Activated naive CD4-positive, alpha-beta T cell treated with Interleukin-2 at 50 U/mL for 16 hours (primary cell): ENCODE measurements at places on chromosomes 4 and X.
A peak's percentile ranks its signal among the peaks of the same experiment; 100 is the strongest.

GRCh38 chr4:38670939-38671591 is 7.1 kb downstream of the KLF3 start:
- no peak for DNase-seq

- no peak for DNase-seq
Observed at GRCh38 chr4:150140774-150141400, 62.6 kb downstream of the DCLK2 start.

DNA sequence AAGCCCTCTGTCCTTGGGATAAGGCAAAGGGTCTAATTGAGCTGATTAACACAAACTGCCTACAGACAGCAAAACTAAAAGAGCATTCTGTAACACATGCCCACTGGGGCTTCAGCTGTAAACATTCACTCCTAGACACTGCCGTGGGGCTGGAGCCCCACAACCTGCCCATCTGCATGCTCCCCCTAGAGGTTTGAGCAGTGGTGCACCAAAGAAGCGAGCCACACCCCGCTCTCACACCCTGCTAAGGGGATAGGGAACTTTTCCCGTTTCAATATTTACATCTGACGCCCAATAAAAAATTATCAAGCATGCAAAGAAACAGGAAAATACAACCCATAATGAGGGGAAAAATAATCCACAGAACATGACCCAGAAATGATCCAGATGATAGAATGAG is 46.9 kb upstream of the HSD17B10 start:
- no peak for DNase-seq

DNA sequence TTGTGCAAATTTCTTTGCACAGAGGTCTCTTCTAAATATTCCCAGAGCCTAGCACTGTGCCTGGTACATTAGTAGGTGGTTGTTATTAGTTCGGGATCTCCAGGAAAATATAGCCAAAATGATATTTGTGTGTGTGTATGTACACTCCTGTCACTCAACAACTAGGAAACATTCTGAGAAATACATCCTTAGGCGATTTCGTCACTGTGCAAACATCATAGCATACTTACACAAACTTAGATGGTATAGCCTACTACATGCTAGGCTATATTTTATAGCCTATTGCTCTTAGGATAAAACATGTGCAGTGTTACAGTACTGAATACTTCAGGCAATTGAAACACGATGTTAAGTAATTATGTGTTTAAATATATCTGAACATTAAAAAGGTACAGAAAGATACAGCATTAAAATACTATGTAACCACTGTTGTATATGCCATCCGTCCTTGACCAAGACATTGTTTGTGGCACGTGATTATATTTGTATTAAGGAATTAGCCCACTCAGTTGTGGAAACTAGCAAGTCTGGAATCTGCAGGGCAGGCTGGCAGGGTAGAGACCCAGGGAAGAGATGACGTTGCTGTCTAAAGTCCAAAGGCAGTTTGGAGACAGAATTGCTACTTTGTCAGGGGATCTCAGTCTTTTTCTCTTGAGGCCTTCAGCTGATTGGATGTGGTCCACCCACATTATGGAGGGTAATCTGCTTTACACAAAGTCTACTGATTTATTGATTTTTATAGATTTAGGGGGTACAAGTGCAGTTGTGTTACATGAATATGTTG is 106.9 kb downstream of the COL4A6 start:
- DNase-seq: no peak

DNA sequence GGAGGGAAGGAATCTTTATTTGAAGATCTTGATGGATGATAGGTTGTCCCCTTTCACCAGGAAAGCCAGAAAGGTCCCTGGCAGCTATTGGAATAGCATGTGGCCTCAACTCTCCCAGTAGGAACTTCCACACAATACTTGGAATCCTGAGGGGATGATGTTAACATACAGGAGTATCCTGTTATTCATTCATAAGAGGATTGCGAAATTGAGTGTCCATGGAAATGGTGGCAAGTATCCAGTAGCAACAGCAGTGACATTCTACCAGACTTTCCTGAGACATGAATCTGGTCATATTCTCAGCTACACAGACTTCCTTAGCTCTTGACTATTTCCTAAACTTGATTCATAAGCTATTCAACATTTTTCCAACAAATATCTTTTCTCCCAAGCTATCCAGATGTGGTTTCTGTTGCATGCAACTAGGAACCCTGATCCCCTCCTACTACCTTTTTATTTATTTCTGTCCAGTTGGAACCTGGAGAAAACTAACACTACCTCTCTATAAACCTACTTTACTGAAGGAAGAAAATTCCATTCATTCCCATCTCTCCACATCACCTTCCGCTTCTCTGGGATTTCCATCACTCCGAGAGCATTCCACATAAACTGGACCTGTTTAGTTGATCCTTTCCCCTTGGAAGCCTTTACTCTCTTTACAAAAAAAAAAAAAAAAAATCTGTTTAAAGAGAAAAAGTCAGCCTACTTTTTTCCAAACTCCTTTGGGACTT is 101.8 kb downstream of the ANXA5 start:
- no peak for DNase-seq

- no peak for DNase-seq
Observed at GRCh38 chrX:21503593-21503992, 129.4 kb downstream of the CNKSR2 start.

- DNase-seq: no peak
Observed at GRCh38 chr4:6910340-6910959, 824 bp downstream of the TBC1D14 start.

DNA sequence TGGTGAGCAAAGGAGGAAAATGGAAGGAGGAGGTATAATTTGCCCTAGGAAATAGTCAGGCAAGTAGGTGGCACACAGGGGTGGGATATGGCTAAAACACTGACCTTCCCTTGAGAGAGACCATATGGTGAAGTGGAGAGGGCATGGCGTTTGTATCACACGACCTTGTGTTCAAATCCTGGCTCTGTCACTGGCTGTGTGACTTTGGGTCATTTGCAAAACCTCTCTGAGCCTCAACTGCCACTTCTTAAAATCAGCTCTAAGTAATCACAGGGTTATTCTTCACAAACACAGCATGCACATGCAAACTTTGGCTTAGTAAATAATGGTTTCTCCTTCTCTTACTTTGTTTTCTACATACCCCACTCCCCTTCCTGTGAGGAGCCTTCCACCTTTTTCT is 8.7 kb downstream of the PDGFRA start:
- DNase-seq: no peak

DNA sequence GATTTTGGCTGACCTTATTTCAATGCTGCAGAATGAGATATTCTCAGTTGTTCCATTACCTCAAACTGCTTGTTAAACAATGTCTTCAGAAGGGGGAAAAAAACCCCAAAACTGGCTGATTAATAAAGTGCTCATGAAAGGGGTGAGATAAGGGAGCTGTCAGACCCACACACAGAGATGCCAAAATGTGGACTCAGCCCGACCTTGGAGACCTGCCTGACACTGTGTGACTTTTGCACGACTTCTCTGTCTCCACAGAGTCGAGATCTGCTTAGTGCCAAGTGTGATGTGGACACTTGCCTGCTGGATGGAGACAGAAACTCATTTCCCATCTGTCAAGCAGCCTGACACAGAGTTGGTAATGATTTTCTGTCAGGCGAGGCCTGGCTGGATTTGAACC is 31.5 kb downstream of the REELD1 start:
- no peak for DNase-seq

GRCh38 chr4:38930204-38930603 is 62.6 kb downstream of the FAM114A1 start:
- no peak for DNase-seq

DNA sequence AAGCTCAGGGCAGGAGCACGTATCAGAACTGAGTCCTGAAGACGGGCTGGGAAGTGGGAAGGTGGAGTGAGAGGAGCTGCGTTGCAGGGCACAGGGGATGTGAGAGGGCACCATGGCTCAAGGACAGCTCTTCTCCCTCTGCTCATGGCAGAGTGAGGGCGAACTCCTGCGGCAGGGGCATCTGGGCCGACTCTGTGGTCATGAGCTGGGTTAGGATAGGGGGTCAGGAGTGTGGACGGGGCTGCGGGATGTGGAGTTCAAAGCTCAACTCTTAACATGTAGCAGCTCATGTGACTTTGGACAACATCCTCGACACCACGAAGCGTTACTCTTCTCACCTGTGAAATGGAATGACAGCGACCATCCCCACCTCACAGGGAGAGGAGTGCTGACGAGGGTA is 19.4 kb upstream of the SORCS2 start:
- DNase-seq: no peak

DNA sequence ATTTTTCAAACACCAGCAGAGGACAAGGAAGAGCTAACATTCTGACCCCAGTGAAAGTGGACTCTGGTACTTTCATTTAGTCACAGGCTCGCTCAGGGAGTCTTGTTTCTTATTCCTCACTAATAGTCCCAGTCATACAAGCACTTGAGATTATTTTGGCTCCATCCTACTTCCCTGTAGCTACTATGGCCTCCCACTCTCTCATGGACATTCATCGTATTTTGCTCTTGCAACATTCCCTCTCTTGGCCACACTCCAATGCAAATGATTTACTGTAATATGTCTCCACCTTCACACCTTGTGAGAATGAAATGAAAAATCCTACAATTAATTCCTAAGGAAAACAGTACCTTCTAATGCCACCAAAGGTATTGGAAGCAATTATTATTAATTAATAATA is 21.3 kb downstream of the PLRG1 start:
- no peak for DNase-seq

DNA sequence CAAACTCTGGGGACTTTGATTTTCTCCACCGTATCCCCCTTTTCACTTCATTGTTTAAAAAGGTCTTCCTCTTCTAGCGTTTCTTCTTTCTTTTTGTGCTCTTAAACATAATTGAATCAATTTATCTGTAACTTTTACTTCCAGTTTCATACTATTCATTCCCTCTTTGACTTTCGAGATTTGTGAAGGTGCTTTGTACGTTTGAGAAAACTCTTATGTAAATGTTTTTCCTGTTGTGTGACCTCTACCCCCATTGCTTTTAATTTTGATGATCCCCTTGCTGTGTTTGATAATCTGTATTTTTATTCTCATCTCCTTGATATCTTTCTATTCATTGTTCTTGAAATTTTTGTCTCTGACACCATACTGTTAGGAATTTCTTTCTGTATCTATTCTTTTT is 4.8 kb downstream of the USP38 start:
- DNase-seq: no peak

DNA sequence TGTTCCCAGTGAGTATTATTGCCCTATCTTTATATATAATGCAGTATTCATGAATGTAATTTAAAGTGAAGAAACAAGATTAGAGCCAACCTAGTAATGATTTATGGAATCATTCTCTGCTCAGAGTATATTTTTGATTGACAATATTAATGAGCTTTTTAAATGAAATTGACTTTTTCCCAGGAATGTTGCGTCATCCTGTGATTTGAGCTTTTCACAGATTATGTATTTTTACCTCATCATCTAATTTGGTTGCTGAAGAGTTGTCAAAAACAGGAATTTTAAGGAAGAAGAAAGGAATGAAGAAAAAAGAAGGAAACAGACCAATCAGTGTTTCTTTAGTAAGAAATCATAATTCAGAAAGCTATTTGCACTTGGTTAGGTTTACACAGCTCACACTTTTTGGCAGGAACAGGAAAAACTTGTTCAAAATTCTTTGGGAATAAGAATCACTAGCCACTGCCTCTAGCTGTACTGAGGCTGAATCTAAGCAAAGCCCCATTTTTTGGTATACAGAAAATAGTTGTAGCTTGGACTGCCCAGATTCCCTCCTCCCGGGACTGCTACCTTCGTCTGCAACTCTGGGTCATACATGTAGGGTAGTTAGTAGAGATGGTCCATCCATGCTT is 27.3 kb downstream of the EXOC1 start:
- no peak for DNase-seq

- no peak for DNase-seq
Observed at GRCh38 chr4:143713955-143714625, 13.6 kb upstream of the FREM3 start.

- no peak for DNase-seq
Observed at GRCh38 chrX:75673468-75673867, 111.6 kb downstream of the MAGEE2 start.

GRCh38 chr4:53490161-53490956 is 100.9 kb downstream of the LNX1 start:
- DNase-seq: no peak

GRCh38 chrX:151828439-151829080 is 84.1 kb upstream of the MAGEA4 start:
- no peak for DNase-seq

DNA sequence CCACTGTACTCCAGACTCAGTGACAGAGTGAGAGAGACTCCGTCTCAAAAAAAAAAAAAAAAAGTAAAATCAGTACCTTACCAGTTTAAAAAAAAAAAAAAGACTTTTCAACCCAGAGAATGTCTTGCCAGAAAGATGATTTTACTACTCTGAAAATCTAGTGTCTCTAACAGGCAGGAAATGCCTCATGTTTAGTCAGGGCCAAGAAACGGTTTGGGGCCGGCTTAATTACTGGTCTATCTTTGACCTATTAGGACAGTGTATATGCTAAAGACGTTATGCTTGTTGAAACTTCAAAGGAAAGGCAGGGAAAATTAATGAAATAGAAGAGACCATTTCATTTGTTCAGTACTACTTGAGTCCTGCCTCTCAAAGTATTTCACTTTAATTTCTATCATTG is 9.9 kb downstream of the BEND4 start:
- no peak for DNase-seq

DNA sequence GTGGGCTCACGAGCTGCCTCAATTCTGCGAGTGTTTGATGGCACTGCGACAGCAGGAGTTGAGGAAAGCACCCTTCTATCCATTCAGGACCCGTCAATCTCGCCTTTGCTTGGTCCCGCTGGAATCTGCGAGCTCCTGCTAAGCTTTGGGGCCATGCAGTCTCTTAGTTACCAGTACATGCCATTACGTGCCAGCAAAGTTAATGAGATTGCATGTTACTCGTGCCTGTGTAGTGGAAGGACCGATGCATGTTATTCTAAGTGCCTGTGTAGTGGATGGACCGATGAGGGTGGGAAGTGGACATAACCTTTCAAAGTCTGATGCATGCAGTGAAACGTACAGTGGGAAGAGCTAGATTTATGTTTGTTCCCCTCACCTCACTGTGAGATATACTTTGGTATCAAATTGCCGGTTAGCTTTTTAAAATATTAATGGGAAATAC is 569 bp downstream of the RPS3A start:
- no peak for DNase-seq

GRCh38 chrX:13101441-13102139 is 57.2 kb upstream of the FAM9C start:
- DNase-seq: peak; percentile 50

DNA sequence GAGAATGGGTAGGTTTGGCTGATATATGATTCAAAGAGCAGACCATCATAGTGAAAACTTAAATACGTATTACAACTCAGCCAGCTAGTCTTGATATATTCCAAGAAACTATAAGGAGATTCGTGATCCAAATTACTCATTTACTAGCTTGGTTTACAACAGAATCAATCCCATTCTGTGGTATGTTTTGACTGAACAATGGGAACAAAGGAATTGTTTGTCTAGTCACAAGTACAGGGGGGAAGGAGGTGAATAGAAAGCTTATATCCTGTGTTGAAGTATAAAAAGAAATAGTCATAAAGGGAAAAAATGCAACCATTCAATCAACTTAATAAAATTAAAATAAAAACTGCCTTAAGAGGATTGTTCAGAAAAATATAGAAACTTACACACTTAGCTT is 17.0 kb downstream of the C4orf54 start:
- DNase-seq: no peak
